ENCODE measurements at places on chromosomes 2 and 18.

- DNase-seq = no peak
These were observed 58.6 kb downstream of the GALNT14 start for GRCh38 chr2:31079665-31080064.

DNA sequence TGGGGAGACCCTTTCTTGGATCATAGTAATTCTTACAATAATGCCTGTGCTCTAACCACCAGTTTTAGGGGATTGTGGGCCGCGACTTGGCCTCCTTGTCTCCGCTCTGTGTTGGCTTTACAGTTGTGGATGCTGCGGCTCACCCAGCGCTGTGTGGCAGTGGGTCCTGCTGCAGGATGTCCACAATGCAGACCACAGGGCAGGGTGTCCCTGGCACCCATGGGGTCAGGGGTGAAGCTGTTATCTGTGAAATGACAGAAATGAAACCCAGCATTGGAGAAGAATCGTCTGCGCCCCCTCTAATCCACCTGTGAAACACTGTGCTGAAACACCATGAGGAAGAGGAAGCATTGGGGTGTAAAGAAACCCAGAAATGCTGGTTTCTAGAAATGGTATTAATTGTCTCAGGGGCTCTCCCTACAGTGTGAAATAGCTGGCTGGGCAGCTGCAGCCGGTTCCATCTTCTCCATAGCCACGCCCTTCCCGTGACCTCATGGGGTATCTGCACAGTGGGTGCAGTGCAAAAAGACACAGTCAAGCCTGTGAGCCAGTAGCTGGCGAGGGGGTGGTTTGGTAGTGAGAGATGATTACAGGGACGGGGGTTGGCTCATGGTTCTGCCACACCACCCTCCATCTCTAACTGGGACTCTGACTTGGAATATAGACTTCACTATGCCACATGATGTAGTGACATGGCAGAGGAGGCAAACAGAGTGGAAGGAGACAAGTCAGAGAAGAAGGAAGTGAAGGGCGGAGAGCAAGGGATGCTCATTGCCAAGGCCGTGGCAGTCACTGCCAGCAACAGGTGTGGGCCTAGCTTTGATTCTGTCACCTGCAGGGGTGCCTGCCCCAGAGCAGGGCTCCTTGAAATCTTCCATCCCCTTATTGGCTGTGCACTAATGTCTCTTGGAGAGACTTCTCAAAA lies 16.2 kb downstream of the INPP4A start:
- DNase-seq = no peak

- no peak for DNase-seq
These were observed 31.7 kb upstream of the DYNC1I2 start for GRCh38 chr2:171655586-171655985.

DNA sequence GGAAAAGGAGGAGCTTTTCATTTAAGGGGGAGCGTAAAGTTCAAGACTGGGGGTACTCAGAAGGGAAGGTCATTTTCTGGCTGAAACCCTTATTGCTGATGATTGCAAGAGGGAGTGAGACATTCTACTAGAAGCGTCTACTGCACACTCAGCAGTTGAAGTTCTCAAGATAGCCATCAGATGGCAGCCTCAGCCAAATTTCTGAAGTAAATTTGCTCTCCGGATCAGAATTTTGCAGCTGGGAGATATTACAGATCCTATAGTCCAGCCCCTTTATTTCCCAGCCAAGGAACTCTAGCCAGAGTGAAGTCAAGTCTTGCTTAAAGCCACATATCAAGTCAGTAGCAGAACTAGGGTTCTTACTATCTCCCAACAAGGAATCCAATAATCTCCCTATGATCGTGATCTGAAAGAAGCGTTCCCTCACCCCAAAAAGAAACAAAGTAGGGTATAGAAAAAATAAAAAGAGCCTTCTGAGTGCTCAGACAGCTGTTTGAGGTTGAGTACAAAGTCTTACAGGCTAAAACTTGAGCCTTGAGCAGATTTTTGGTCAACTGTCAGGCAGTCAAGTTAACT lies 24.0 kb downstream of the RAX start:
- peak; percentile 87 for DNase-seq

- DNase-seq = no peak
These were observed 19.9 kb downstream of the RNF144A start for GRCh38 chr2:6937157-6937556.

DNA sequence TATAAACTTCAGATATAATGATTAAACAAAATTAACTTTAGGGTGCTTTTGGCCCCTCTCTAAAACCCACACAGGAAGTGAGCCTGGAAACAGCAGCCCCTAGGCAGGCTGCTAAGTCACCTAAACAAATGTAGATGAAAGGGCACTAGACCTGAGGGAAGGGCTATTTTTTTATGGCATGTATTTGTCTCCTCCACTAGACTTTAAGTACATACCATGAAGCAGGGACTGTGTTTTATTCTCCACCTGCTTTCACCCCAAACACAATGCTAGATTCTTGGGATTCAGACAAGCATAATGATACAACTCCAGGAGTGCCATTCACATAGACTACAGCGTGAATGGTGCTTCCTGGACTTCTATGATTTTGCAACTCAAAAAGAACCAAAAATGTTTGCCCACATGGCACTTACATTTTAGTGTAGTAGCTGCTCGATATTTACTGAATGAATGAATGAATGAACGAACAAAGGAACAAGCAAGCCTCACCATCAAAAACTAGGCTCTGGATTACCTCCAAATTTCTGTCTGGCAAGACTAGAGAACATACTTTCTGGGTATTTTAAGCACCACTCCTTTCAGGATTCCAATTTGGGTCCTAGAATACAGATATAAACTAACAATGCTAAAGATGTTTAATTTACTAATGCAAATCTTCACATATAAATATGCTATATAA lies 10.1 kb downstream of the ATAD2B start:
- DNase-seq = no peak

- no peak for DNase-seq
These were observed 114.0 kb downstream of the NOL10 start for GRCh38 chr2:10575609-10576280.

DNA sequence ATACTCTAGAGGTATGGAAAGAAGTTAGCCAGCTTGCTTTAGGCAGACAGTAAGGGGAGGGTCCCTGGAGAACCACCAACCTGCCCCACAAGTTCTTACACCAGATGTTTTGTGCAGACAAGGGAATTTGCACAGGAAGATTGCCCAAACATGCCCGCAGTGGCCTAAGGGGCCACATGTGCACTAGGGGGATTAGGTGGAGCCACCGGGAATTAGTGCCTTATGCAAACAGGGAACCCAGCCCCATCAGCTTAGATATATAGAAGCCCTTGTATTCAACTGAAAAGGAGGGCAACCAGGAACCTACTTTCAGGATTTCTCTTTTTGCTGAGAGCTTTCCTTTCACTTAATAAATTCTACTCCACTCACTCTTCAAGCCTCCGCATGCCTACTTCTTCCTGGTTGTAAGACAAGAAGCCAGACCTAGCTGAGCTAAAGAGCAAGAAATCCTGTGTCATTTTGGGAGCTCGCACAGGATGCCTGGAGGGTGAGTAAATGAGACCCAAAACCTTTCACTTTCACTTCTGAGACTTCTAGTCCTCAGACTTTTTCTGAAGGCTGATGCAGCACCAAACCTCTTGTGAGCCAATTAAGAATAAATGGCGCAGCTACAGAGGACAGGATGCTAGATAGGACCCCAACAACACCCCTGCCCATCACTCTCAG lies 146.3 kb downstream of the GCA start:
- DNase-seq = no peak

- DNase-seq = no peak
These were observed 10.7 kb downstream of the KCNJ3 start for GRCh38 chr2:154709215-154709614.

GRCh38 chr2:85355073-85355410 lies 473 bp downstream of the ELMOD3 start:
- DNase-seq = no peak

- DNase-seq = no peak
These were observed 557.4 kb upstream of the RAB6C start for GRCh38 chr2:129422028-129422427.

- no peak for DNase-seq
These were observed 254.9 kb downstream of the TMX3 start for GRCh38 chr18:68459968-68460367.

- DNase-seq = no peak
These were observed 1326.0 kb upstream of the ZEB2 start for GRCh38 chr2:145845923-145846322.

GRCh38 chr2:142973160-142973821 lies 95.8 kb downstream of the KYNU start:
- no peak for DNase-seq

GRCh38 chr2:149021271-149021719 lies 17.2 kb upstream of the LYPD6B start:
- DNase-seq = no peak

- no peak for DNase-seq
These were observed 840 bp upstream of the PSD4 start for GRCh38 chr2:113172721-113173541.

DNA sequence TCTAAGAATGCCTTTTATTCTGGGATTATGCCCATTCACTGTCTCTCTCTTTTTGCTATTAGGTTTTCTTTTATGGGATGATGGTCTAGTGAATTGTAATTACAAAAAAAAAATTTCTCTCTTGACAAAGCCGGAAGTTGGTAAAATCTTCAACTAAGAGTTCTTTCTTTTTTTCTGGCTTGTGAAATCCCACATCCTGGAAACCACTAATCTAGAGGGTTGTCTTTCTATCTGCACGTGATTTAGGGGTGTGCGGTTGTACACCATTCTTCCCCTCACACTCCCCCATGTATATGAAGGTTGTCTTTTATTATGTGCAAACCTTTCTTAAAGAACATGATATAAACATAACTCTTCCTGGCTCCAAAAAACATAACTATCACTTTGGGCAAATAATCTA lies 52.0 kb downstream of the GATA6 start:
- DNase-seq = no peak

DNA sequence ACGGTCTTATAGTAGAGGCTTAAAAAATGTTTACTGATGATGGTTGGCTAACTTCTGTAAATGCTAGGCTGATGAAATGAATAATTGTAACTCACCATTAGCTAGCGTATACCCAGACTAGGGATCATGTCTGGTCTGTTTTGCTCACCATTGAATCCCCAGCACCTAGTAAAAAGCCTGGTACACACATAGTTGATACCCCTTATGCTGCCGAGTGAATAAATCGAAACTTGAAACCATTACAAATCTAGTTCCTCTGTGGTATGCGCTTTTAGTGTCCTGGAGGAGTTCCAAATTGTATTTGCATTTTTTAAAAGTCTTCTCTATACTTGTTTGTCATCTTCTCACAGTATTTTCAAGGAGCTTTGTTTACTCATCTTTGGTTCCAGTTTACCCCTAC lies 1.3 kb downstream of the TAF1B start:
- no peak for DNase-seq

GRCh38 chr2:147636238-147636882 lies 208.5 kb upstream of the ACVR2A start:
- no peak for DNase-seq

DNA sequence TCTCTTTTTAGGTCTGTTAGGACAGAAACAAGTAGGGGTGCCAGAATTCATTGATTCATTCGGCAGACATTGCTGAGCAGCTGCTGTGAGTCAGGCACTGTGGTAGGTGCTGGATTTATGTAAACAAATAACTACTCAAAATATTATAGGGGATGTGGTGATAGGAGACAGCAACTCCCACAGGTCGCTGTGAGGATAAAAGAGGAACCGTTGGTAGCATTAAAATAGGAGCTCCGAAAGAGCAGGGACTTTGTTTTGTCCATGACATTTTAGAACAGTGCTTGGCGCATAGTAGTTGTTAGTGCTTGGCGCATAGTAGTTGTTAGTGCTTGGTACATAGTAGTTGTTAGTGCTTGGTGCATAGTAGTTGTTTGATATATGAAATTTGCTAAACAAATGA lies 29.2 kb downstream of the ATP6V1C2 start:
- no peak for DNase-seq

- no peak for DNase-seq
These were observed 50.4 kb downstream of the CCDC102B start for GRCh38 chr18:68848242-68848641.

DNA sequence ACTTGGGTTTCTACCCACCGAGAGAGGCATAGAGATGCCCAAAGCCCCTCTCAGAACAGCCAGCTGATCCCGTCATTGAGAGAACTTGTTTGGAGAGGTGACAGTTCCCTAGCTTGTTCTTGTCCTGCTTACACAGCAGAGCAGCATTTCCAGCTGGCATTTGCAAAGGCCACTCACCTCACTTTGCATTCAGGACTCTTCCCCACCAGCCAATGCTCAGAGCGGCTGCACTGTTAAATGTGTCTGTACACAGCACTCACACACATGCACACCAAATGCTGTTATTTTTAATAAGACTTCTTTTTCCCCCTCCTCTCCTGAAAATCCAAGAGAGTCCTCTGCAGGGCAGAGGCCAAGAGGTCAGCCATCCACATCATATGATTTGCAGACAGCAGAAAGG lies 104.6 kb upstream of the SLC14A2 start:
- DNase-seq = no peak

DNA sequence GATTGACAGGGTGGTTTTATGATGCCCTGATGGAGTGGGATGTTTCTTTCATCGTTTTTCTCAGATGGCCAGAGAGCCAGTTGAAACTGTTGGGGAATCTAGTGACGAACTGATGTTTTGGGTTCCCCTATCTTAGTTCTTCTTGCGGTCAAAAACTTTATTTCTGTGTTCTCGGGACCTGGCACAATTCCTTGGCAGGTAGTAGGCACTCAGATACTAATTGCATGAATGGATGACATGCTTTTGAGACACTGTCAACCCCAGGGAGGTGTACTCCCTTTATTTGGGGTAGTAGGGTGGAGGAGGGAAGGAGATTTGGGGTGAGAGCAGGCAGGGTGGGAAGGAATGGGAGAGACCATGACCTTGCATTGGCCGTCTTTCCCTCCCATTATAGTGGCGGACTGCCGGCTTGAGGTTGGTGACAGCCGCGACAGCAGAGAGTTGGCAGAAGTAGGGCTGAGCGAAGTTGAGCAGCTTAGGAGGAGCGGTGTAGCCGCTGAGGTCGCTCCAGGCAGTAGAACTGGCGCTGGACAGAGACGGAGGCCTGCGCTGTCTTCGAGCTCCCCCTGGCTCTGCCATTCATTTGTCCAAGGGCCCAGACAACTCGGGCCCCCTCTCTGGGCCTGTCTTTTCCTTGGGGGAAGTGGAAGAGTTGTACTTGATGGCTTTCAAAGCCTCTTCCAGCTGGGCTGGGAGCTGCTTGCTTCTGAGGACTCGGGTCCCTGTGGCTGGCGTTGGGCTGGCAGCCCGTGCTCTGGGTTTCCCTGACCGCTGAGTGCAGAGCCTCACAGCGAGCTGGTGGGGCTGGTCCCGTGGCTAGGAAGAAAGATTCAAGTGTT lies 2.6 kb downstream of the TET3 start:
- DNase-seq = no peak

- no peak for DNase-seq
These were observed 682.6 kb upstream of the GCFC2 start for GRCh38 chr2:76393356-76393755.

GRCh38 chr2:60677356-60677755 lies 78.7 kb upstream of the PAPOLG start:
- DNase-seq = no peak

DNA sequence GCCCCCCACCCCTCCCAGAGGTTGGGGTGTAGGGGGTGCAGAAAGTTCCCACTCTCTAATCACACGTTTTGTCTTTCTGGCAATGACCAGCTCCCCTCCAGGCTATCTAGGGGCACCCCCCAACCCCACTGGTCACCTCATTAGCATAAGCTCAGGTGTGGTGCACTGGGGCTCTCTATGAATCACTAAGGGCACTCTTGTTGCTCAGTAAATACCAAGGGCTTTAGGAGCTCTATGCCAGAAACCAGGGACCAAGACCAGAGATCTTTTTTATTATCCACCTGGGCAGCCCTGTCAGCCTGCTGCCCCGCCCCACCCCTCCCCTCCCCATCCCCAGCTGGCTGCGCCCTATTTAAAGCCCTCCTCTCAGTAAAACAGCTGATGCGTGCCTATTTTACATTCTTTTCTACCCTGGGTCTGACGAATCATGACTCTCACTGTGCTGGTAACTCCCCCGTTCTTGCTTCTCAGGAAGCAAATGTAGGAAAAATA lies 24.3 kb downstream of the NCK2 start:
- DNase-seq = no peak

Data from NCI-H1417 treated with DMSO at 0.1 percent for 48 hours (cell line).